Stimulated activated naive CD4-positive, alpha-beta T cell treated with Interleukin-2 at 50 U/mL for 16 hours (primary cell): ENCODE measurements at places on chromosomes 3 and 15.

DNA sequence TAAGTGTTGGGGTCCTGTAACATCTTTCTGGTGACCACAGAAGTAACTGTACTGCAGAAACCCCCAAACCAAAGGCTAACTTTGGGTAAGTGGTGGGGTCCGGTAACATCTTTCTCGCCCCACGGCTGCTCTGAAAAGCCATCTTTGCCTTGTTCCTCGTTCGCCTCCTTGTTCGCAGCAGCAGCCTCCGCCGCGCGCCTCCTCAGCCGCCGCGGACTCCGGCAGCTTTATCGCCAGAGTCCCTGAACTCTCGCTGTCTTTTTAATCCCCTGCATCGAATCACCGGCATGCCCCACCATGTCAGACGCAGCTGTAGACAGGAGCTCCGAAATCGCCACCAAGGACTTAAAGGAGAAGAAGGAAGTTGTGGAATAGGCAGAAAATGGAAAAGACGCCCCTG lies 316.8 kb downstream of the TUSC7 start:
- no peak for DNase-seq

DNA sequence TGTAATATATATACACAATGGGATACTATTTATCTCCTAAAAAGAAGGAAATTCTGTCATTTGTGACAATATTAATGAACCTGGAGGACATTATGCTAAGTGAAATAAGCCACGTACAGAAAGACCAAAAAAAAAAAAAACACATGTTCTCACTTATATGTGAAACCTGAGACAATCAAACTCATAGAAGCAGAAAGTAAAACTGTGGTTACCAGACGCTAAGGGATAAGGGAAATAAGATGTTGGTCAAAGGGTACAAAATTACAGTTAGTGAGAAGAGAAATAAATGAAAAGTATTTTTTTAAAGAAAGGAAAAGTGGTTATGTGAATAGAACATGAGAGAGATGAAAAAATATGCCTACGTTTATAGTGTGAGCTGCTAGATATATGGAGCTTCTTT lies 101.1 kb downstream of the CPNE4 start:
- no peak for DNase-seq

- DNase-seq = no peak
Observed at GRCh38 chr15:41828807-41829141, 882 bp downstream of the JMJD7 start.

DNA sequence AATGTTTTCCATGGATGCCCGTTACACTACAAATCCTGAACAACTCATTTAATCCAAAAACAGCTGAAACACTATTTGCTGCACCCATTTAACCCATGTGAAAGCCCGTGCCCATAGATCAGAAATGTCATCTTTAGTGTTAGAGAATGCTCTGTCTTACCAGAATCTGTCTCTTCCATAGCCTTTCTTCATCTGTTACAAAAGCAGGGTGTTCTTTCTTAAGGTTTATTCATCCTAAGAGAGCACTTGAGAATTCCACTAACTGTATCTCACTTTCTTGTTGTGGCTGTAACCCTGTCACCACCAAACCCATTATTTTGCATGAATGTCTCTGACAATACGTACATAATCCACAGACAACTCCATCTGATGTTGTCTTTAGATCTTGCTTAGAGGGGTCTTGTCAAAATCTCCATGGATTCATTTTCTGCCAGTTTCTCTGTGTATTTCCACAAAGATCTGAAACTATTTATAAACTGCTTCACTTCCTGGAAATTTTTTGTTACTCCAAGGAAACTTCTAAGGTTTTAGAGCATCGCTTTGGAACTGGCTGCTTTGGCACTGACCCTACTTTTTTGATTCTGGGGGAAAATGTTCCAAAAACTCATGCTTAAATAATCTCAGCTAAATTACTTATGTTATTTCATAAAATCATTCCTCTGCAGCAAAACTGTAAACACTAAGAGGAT lies 167.8 kb upstream of the CCDC54 start:
- DNase-seq = no peak

- DNase-seq = no peak
Observed at GRCh38 chr15:62951481-62951880, 91.1 kb upstream of the TPM1 start.

GRCh38 chr3:44065311-44066094 lies 176.2 kb upstream of the TOPAZ1 start:
- no peak for DNase-seq

DNA sequence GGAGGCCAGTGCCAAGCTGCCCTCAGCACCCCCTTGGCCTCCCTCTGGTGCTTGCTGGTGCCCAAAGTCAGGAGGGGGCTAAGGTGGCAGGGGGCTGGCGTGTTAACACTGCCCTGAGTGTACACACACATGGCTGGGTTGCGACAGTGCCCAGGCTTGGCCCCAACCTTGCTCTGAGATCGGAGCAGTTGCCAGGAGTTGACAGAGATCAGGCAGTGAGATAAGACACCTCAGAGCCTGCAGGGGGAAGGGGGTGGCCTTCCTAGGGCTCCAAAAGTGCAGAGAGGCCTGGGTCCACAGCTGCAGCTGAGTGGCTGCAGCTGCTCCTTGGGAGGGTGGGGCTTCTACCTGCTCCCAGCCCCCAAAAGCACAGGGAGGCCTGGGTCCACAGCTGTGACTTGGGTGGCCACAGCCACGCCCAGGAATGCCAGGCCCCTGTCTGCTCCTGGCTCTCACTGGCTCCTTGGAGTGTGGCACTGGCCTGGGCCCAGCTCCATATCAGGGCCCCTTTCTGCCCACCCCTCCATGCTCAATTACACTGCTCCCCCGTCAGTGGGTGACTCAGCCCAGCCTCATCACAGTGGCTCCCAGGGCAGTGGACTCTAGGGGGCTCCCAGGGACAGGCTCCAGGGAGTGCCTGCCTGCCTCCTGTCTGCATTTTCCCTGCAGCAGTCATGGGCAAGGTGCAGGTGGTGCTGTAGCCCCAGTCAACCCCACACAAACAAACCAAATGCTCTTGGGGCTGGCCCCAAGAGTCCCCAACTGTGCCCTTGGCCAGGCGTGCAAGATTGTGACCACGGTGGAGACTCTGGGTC lies 56.4 kb upstream of the C15orf39 start:
- DNase-seq = no peak

DNA sequence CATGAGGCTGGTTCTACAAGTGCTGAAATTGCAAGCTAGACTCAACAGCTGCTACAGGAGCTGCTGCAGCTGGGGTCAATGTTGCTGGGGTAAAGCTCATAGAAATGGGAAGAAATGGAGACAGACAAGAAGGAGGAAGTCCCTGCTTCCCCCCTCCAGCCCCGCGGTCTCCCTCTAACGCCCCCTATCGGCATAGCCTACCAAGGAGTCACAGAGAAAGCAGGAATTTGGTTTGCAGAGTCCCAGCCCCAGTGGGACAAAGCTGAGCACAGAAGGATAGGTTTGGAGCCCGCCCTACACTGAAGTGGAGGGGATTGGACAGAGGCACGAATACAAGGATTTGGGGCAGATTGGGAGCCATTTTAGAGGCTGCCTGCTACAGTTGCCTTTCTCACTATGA lies 176.9 kb upstream of the ANKRD28 start:
- no peak for DNase-seq

- no peak for DNase-seq
Observed at GRCh38 chr15:68808770-68809169, 11.9 kb downstream of the ANP32A start.

GRCh38 chr3:158108445-158108985 lies 1.4 kb upstream of the RSRC1 start:
- no peak for DNase-seq
